ENCODE measurements at places on chromosomes 5 and 9.
A peak's percentile ranks its signal among the peaks of the same experiment; 100 is the strongest.

GRCh38 chr5:165242646-165243045 is 1737.2 kb downstream of the MAT2B start:
- DNase-seq, result no peak

DNA sequence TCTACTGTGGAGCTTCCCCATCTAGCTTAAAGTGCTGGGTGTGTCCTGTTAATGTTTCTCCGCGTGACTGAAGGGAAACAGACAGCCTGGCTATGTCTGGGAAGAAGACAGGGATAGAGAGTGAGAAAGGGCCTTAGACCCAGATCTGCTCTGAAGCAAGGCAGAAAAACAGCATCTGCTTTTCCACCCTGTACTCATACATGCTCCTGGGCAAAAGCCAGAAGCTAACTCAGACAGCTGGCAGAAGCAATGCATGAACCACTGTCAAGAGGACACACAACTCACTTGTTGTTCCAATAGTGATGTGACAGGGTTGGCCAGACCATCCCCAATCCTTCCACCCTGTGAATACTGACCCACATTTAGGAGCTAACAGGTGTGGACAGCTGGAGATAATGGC is 63.3 kb downstream of the DPYSL3 start:
- DNase-seq, result no peak

DNA sequence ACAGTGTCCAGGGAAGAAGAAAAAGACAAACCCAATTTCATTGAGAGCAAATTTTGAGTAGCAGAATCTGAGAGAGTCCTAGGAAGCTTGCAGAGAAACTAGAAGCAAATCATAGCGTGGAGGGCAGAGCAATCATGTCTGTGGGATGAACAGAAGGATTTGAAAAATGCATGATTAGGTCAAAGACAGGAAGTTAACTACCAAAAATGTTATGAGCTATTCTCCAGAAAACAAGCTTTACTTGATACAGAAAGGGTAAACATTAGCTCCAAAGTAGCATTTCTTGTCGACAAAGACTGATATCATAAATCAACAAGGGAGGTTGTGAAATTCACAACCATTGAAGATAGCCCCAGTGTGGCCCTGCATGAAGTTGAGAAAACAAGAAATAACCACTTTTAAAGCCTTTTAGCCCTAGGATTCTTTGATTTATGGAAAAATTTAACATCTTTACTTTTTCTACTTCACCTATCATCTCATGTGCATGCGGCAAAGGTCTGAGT is 97.7 kb upstream of the MEGF10 start:
- DNase-seq, result no peak

DNA sequence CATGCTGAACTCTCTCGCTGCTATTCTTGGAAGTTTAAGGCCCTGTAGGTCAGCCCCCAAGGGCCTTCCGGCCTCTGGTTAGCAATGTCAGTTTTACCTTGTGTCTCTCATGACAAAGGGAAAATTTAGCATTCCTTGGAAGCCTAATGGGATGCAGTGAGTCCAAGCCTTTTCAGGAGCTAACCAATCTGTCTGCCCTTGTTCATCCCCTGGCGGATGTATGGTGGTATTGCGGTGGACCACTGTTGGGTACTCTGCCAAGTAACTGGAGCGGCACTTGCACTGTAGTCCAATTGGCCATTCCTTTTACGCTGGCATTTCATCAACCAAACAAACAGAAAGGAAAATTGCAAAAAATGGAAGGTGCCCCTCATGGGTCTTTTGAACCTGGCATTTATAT is 318.4 kb upstream of the NMUR2 start:
- no peak for DNase-seq

DNA sequence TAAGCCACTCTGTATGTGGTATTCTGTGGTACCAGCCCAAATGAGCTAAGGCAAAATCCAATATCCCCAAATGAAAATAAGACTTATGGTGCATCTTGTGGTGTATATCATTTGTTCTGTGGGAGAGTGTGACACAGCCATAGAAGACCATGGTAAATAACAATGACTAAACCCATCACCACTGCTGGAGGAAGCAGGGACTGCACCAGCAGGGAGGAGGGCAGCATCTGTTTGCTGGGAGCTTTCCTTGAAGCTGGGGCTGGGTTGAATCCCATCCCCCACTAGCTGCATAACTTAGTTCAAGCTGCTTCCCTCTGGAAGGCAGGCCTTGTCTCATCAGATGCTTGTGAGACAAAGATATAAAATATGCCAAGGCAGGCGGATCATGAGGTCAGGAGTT is 14.2 kb downstream of the GADD45G start:
- DNase-seq, result no peak

- no peak for DNase-seq
Observed at GRCh38 chr5:127089191-127089590, 15.9 kb upstream of the C5orf63 start.

DNA sequence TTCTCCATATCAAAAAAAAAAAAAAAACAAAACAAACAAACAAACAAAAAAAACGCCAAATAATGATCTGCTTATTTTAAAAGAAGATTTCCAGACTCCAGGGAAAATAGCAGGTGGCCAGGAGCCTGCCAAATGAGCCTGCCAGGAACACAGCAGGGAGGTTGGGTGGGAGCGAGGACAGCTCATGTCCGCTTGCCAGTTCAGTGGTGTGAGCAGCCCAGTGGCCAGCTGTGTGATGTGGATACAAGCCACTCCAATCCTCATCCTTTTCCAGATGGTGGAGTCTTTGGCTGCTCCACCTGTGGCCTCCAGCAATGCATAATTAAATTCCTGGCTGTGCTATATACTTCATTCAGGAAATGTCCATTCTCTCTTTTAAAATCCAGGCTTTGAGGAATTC is 1025.1 kb upstream of the C9orf72 start:
- DNase-seq, result peak; percentile 93

DNA sequence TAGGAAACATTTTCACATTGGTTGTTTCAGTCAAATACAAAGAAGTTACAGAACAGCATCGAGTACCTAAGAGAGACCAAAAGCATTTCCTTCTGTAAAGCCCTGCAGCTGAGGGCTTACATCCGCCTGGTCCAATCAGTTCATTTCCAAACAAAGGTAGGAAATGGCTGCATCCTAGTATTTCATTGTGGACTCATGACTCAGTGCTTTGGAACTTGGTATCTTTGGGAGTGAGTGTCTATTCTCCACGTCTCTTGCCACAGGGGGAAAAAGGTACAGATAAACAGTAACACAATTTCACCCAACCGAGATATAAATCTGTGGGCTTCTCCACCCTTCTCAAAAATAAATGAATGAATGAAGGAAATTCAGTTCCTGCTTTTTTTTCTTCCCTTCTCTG is 75.4 kb downstream of the NFIB start:
- no peak for DNase-seq

- no peak for DNase-seq
Observed at GRCh38 chr9:114299286-114300152, 23.4 kb upstream of the ORM1 start.

DNA sequence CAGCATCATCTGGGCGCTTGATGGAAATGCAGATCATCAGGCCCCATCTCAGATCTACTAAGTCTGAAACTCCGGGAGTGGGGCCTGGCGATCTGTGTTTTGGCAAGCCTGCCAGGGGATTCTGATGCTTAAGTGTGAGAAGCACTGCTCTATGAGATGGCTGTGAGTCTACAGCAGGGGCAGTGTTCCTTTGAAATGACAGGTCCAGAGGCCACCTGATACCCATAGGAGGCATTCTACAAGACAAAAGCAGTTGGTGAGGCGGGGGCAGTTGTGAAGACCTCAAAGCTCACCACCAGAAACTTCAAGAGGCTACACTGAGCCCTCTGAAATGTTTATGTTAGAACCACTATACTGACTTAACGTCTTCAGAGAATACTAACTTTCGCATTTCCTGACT is 86.9 kb upstream of the SPATA31D4 start:
- DNase-seq, result no peak

GRCh38 chr5:142806841-142807267 is 36.7 kb downstream of the ARHGAP26 start:
- no peak for DNase-seq

GRCh38 chr9:123322273-123323195 is 33.5 kb upstream of the CRB2 start:
- DNase-seq, result no peak

GRCh38 chr9:4555236-4555635 is 65.0 kb downstream of the SLC1A1 start:
- no peak for DNase-seq

GRCh38 chr9:75909776-75910175 is 19.3 kb downstream of the PCSK5 start:
- DNase-seq, result peak; percentile 8

DNA sequence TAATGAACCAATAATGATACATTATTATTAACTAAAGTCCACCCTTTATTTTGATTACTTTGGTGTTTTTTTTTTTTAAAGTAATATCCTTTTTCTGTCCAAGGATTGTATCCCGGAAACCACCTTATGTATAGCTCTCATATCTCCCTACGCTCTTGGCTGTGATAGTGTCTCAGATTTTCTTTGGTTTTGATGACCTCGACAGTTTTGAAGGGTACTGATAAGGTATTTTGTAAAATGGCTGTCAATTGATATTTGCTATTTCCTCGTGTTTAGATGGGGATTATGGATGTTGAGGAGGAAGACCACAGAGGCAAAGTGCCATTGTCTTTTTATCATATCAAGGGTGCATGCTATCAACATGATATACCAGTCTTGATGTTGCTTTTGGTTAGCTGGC is 259.0 kb downstream of the SGCD start:
- DNase-seq, result no peak

- DNase-seq, result no peak
Observed at GRCh38 chr5:149036970-149037369, 25.9 kb downstream of the SH3TC2 start.

- DNase-seq, result no peak
Observed at GRCh38 chr9:2496169-2496568, 125.4 kb upstream of the VLDLR start.

GRCh38 chr9:121783521-121784507 is 132.4 kb downstream of the DAB2IP start:
- no peak for DNase-seq

- no peak for DNase-seq
Observed at GRCh38 chr5:119287547-119288111, 68.2 kb upstream of the TNFAIP8 start.

- no peak for DNase-seq
Observed at GRCh38 chr9:18746631-18747030, 272.7 kb downstream of the ADAMTSL1 start.

DNA sequence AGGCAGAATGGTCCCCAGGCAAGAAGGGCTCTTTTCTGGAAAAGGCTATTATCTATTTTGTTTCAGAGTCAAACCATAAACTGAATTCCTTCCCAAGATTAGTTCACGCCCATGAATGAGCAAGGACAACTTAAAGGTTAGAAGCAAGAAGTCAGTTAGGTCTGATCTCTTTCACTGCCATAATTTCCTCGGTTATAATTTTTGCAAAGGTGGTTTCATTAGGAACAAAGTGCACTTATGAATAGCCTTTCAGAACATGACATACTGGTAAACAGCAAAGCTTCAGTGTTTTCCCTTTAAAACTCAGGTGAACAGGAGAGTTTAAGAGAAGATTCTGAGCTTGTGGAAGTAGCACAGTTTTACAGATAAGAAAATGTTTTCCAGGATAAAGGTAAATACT is 177.9 kb downstream of the GDNF start:
- no peak for DNase-seq

- DNase-seq, result no peak
Observed at GRCh38 chr5:16521521-16522483, 56.2 kb upstream of the ZNF622 start.

- DNase-seq, result no peak
Observed at GRCh38 chr9:126016579-126017290, 269.6 kb downstream of the PBX3 start.

- DNase-seq, result no peak
Observed at GRCh38 chr5:164869325-164869724, 1363.9 kb downstream of the MAT2B start.

DNA sequence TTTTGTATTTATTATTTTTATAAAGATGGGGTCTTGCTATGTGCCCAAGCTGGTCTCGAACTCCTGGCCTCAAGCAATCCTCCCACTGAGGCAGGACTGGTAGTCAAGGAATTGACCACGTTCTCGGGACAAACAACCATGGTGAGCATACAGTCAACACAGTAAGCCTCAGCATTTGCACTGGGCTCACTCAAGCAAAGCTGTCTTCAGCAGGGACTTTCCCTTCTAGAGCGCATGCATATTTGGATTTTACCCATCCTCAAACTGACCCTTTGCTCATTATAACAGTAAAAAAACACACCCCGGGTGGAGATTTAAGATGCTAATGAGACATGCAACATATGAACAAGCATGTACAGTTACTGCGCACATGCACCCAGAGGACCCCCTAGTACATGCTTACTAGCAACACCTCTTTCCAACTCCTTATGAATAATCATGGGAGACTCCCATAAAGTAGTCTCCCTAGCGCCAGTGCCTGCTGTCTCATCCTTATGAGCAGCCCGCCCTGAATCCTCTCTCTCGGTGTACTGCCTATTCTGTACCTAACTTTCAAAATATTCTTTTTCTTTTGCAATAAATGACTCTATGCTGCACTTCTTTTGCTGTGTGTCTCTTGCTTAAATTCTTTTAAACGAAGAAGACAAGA is 41.5 kb downstream of the C5orf22 start:
- DNase-seq, result no peak

DNA sequence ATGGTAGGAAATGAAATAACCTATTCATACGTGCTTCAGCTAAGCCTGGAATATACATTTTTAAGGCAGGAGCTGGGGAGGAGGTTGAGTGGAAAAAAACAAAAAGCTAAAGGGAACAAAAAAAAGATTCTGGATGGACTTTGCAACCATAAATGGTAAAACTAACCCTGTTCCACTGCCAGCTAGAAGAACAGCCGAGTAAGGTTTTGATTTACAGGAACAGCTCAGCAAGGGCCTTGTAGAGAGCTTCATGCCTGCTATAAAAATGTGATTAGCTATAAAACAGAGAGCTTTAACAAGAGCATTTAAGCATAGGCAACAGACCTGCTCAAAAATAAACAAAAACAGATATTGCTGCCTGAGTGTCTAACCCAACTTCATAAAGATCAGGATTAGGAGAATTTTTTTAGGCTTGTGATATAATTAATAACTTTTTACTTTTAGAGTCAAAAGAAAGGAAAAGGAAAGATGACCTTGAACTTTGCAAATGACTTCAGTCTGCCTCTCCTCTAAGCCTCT is 194.8 kb downstream of the FBXL7 start:
- DNase-seq, result no peak

Measured in NCI-H1092 treated with DMSO at 0.1 percent for 48 hours (cell line).